ENCODE measurements at places on chromosomes 11 and 22. TPM values are rescaled to one million over a fixed set of nuclear protein-coding genes. Genes with fewer than 3 reads are reported as not detected.
A peak's percentile ranks its signal among the peaks of the same experiment; 100 is the strongest.

- no peak overlapping the region for H3K27ac ChIP-seq
- H3K4me3 ChIP-seq = no peak overlapping the region
- peaks cover 32% of the 10 kb centered on the region for H3K36me3 ChIP-seq
- peaks cover 15% of the 10 kb centered on the region for H3K4me1 ChIP-seq
- DNase-seq = no peak
Measured at GRCh38 chr11:116776522-116776984, 3.8 kb upstream of the BUD13 start.

- H3K4me1 ChIP-seq = no peaks in the 10 kb centered on the region
- no peak for DNase-seq
- peaks cover 22% of the 10 kb centered on the region for H3K27me3 ChIP-seq
- no peaks in the 10 kb centered on the region for H3K36me3 ChIP-seq
- H3K4me3 ChIP-seq = no peak overlapping the region
- no peak overlapping the region for H3K27ac ChIP-seq
Measured at GRCh38 chr11:84721561-84721961, 905.6 kb downstream of the DLG2 start.

DNA sequence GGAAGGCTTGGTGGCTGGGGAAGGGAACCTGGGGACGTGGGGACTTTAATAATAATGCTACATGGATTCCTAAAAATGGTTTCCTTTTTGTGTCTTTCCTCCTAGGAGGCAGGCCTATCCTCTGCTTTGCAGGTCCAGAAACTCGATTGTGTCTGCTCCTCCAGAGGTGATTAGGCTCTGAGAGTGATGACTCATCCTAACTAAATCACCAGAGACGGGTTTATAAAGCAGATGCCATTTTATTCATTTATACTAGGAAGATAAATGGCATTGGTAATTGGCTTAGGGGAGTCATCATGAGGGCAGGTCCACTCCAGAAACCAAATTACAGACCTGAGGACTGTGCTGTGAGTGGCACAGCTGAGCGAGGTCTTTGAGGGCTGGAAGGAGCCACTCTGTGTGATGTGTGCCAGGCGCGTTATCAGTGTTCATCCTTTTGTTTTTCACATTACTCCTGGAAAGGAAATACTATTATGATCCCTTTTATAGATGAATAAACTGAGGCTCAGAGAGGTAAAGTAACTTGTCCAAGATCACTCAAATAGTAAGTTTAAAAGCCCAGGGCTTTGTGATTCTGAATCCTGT, 7.1 kb downstream of the NLRX1 start:
- H3K4me1 ChIP-seq = no peaks in the 10 kb centered on the region
- H3K36me3 ChIP-seq = no peaks in the 10 kb centered on the region
- no peak overlapping the region for H3K27ac ChIP-seq
- no peak for DNase-seq
- H3K27me3 ChIP-seq = no peaks in the 10 kb centered on the region

SORL1 gene
- total RNA-seq = 36.3 TPM

PARVA gene
- 29.1 TPM for total RNA-seq

- H3K36me3 ChIP-seq = no peaks in the 10 kb centered on the region
- H3K27ac ChIP-seq = peak within 1 kb of the TSS; percentile 75
- H3K27me3 ChIP-seq = no peaks in the 10 kb centered on the region
- peaks cover 7% of the 10 kb centered on the region for H3K4me1 ChIP-seq
Measured at GRCh38 chr22:46267431-46268279, at the start of gene TTC38. TSS of gene TTC38 (plus strand) at chr22:46268008. CDS start at chr22:46268040, 32 bp downstream.

DNA sequence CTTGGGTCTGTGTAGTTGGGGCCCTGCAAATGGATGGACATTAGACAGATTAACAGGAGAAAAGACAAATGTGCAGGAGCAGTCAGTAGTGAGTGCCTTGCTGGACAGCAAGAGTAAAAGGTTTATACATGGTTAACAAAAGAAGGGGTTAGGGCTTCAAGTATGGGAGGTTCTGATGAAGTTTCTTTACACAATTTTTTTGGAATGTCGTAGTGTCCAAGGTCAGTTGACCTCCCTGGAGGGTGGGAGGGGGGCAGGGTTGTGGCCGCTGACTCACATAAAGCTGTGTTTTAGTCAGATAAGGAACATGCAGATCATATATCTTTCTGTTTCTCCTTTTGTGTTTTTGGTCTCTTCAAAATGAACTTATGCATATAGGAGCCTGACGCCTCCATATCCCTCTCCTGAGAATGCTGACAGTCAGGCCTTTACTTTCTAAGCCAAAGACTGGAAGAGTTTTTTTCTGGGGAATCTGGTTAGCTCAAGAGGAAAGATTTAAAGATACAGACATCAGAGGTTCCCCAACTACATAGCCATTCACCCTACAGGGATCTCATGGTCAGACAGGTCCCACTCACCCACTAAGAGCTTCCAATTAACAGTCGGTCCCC, 134.3 kb downstream of the NECTIN1 start:
- no peak overlapping the region for H3K4me3 ChIP-seq
- H3K4me1 ChIP-seq = no peaks in the 10 kb centered on the region
- no peak overlapping the region for H3K27ac ChIP-seq
- H3K27me3 ChIP-seq = peaks cover under 1% of the 10 kb centered on the region
- H3K36me3 ChIP-seq = no peaks in the 10 kb centered on the region
- no peak for DNase-seq

HSPB2 gene
- total RNA-seq = not detected

DNA sequence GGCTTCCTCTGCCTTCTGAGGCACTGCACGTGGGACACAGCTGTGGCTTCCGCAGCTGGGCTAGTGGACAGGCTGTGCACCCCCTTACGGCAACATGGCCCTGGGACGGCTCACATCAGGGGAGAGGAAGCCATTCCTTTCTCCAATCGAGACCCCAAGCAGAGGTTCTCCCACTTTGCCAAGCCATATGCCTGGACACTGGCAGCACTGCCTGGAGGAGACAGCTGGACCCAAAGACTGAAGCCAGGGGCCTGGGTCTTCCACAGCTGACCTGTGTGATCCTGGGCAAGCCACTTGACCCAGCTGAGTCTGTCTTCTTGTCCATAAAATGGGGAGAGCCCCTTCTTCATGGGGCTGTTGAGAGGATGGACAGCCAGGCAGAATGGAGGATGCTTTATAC, 65.4 kb downstream of the SHISAL1 start:
- H3K27ac ChIP-seq = no peak overlapping the region
- no peaks in the 10 kb centered on the region for H3K4me1 ChIP-seq
- no peaks in the 10 kb centered on the region for H3K36me3 ChIP-seq
- no peaks in the 10 kb centered on the region for H3K27me3 ChIP-seq
- no peak overlapping the region for H3K4me3 ChIP-seq

FBLN1 gene
- 143 TPM for total RNA-seq

- H3K4me1 ChIP-seq = no peaks in the 10 kb centered on the region
- H3K36me3 ChIP-seq = no peaks in the 10 kb centered on the region
- H3K27ac ChIP-seq = no peak overlapping the region
- no peak overlapping the region for H3K4me3 ChIP-seq
Measured at GRCh38 chr22:48096851-48097665, 1334.6 kb downstream of the TBC1D22A start.

GRCh38 chr11:27421819-27422494, 50.6 kb downstream of the LGR4 start:
- no peak overlapping the region for H3K4me3 ChIP-seq
- 0 out of 2 replicates have a peak overlapping the region, but pooled peaks have one; percentile 25 for H3K27ac ChIP-seq
- H3K27me3 ChIP-seq = no peaks in the 10 kb centered on the region

DNA sequence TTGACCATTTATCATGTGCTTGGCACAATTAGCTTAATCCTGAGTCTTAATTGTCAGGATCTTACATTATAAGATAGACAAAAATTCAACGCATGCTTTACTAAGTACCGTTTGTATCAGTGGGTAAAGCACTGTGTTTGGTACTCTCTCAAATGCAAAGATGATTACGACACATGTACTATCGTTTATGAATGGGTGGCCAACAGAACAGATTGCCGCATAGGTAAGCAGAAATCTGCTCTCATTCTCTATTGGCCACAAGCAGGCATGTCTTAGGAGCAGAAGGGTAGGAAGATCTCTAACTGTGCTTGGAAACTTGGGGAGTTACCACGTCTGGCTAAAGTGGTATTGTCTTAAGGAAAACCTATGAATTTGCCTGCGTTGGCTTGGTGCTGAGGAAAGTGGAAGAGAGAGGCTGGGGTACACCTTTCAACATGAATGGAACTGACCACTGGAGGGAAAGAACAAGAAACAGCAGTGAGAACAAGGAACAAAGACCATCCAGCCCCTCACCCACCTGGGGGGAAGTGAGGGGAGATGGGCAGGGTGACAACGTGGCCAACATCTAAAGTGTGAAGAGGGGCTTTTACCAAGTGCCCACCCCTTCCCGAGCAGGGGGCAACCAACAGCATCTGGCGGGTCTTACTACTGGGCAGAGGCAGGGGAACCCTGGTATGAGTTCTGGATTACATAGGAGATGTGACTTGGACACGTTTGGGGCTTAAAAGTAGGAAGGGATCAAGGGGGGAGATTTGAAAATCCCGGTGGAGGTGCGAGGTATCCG, 1.0 kb upstream of the TUBA8 start:
- H3K4me1 ChIP-seq = peaks cover 5% of the 10 kb centered on the region
- H3K36me3 ChIP-seq = no peaks in the 10 kb centered on the region
- no peak for DNase-seq
- H3K27ac ChIP-seq = no peak overlapping the region
- H3K4me3 ChIP-seq = peak overlapping the region; percentile 49

TMA7B gene
- not detected for total RNA-seq

- H3K4me1 ChIP-seq = 0 out of 2 replicates have a peak, but pooled peaks cover 2% of the 10 kb centered on the region
- DNase-seq = no peak
- no peaks in the 10 kb centered on the region for H3K36me3 ChIP-seq
- no peaks in the 10 kb centered on the region for H3K27me3 ChIP-seq
Measured at GRCh38 chr11:1654388-1655167, 25.0 kb downstream of the KRTAP5-5 start.

SHISA8 gene
- total RNA-seq = 0.62 TPM

IGLL1 gene
- not detected for total RNA-seq

GRCh38 chr11:8706673-8707432, 24.3 kb downstream of the RPL27A start:
- H3K36me3 ChIP-seq = no peaks in the 10 kb centered on the region
- H3K4me3 ChIP-seq = no peak overlapping the region
- no peaks in the 10 kb centered on the region for H3K4me1 ChIP-seq

GRCh38 chr22:30245985-30246813, at the start of gene LIF:
TSS of gene LIF (minus strand) at chr22:30246759. CDS start at chr22:30246695, 64 bp downstream.
- H3K4me1 ChIP-seq = peaks cover 72% of the 10 kb centered on the region
- H3K27ac ChIP-seq = peak within 1 kb of the TSS; percentile 95
- no peaks in the 10 kb centered on the region for H3K36me3 ChIP-seq
- no peaks in the 10 kb centered on the region for H3K27me3 ChIP-seq
- peak within 1 kb of the TSS; percentile 50 for H3K4me3 ChIP-seq
- DNase-seq = no peak

DNA sequence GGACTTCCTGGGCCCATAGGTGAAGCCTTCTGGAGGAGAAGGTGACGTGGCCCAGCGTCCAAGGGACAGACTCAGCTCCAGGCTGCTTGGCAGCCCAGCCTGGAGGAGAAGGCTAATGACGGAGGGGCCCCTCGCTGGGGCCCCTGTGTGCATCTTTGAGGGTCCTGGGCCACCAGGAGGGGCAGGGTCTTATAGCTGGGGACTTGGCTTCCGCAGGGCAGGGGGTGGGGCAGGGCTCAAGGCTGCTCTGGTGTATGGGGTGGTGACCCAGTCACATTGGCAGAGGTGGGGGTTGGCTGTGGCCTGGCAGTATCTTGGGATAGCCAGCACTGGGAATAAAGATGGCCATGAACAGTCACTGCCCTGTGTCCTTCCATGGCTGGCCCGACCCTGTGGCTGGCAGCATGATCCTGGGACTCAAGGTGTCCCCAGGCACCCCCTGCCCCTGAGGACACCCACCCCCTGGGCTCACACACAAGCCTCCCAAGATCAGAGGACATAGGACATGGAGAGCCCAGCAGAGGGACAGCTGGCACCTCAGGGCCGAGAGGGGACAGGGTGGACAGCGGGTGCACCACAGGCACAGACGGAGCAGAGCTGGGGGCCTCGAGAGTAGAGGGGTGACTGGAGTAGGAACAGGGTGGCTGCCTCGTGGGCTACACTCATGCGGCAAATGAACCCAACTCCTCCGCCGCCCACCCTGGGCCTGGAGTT, 10.1 kb downstream of the SIGIRR start:
- H3K4me3 ChIP-seq = no peak overlapping the region
- no peak for DNase-seq
- H3K4me1 ChIP-seq = peaks cover 24% of the 10 kb centered on the region
- H3K27ac ChIP-seq = peak overlapping the region; percentile 85
- H3K36me3 ChIP-seq = no peaks in the 10 kb centered on the region

DNA sequence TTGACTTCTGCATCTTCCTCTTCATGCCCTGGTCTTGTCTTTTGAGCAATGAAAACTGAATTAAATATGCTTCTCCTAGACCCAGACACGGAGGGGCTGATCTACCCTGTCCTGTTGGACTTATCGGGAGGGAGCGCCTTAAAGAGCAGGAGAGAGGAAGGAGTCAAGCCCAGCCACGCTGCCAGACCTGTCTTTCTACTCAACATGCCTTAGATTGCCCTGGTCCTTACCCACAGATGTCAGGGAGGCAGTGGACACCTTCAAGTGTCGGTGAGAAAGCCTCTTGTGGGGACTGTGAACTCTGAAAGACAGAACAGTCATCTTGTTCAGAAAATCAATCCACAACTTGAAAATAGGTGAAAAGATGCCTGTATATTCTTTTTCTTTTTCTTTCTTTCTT, 61.8 kb downstream of the IRAG1 start:
- no peak for DNase-seq
- no peaks in the 10 kb centered on the region for H3K4me1 ChIP-seq
- no peak overlapping the region for H3K27ac ChIP-seq
- H3K4me3 ChIP-seq = no peak overlapping the region
- H3K36me3 ChIP-seq = no peaks in the 10 kb centered on the region

DNA sequence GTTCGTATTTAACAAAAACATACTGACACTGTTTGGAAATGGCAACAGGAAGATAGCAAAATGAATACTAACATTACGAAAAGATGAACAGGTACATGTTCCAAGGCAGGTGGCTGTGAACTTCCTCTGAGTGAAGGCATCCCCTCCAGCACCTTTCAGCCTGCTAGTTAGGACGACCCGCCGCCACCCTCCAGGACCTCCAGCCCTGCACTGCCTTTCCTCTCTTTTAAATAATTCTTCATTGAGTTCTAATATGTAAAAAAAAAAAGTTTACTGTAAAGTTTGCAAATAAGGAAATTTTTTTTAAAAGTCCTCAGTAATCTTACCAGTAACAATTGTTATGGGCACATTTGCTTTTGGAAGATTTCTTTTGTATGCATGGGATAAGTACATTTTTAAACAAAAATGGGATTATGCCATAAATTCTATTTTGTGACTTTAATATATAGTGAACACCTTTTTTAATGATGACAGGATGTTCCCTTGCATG, 6.0 kb downstream of the NEAT1 start:
- H3K4me3 ChIP-seq = peak overlapping the region; percentile 91
- H3K4me1 ChIP-seq = peaks cover 63% of the 10 kb centered on the region
- no peak for DNase-seq
- no peaks in the 10 kb centered on the region for H3K27me3 ChIP-seq

SLC22A6 gene
- not detected for total RNA-seq

MS4A12 gene
- not detected for total RNA-seq

DNA sequence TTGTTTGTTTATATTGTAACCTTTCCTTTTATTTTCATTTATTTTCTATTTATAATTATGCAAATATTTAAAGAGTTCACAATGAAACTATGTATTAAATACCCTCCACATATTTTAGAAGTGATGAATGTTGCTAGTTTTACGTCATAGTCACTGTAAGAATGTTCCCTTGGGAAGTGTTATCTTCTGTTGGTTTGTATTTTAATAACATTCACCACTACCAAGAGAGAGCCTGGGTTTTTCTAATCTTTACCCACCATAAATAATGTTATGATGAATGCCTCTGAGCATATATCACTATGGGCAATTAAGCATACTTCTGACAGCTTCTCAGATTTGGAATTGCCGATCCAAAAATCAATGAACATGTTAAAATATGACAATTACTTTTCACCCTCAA, 80.7 kb downstream of the GGT1 start:
- no peak overlapping the region for H3K4me3 ChIP-seq
- no peaks in the 10 kb centered on the region for H3K4me1 ChIP-seq
- DNase-seq = no peak
- no peaks in the 10 kb centered on the region for H3K36me3 ChIP-seq
